ENCODE measurements at places on chromosomes 7 and 10.

GRCh38 chr10:108069096-108069495 lies 904.6 kb upstream of the SORCS1 start:
- DNase-seq = no peak

DNA sequence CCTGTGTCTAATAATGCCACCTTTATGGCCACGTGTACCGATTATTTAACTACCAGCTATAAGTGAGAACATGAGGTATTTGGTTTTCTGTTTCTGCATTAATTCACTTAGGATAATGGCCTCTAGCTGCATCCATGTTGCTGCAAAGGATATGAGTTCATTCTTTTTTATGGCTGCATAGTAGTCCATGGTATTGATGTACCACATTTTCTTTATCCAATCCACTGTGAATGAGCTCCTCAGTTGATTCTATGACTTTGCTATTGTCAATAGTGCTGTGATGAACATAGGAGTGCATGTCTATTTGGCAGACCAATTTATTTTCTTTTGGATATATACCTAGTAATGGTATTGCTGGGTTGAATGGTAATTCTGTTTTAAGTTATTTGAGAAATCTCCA lies 96.4 kb downstream of the SLC25A40 start:
- DNase-seq = no peak

DNA sequence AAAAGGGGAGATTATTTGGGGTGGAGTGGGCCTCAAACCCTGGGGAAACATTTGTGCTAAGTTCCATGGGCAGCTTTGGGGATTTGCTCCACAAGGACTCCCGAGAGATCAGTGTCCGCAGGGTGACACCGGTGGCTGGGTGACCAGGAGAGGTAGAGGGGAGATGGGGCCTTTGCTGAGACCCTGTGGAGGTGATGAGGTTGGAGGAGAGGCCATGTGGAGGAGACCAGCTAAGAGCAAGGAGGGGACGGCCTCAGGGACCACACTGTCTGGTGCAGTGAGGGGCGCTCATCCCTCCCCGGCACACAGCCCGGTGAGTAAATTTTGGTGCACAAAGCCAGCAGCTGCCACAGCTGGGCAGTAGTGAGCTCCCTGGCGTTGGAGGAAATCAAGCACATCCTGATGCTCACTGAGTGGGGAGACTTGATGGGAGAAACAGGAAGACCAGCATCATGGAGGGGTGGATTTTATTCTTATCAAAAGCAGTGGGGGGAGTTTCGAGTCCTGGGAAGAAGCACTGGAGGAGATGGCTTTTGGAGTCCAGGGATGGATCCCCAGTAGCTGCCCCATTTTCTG lies 20.2 kb upstream of the ELFN1 start:
- DNase-seq = no peak

GRCh38 chr7:106979551-106980357 lies 64.8 kb upstream of the PRKAR2B start:
- no peak for DNase-seq

GRCh38 chr10:62724465-62724864 lies 80.1 kb upstream of the ADO start:
- no peak for DNase-seq

- DNase-seq = no peak
Measured at GRCh38 chr7:24737281-24737680, 20.0 kb downstream of the GSDME start.

- no peak for DNase-seq
Measured at GRCh38 chr10:124032971-124033886, 60.2 kb downstream of the CHST15 start.

DNA sequence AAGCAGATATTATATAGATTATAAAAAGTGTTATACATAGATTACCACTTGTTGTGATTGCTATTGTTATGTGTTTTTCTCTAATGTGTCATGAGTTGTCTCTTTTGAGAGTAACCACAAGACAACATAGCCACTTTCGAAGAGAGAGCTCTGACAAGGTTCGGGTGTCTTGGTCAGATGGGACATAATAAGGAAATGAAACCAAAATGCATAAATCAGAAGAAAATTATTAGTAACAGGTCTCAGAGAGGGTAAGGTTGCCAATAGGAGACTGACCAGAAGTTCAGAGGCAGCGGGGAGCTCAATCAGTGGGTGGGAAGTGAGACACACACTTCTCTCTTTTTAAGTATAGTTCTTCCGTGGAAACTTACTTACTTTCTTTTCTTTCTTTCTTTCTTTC lies 639.2 kb upstream of the POT1 start:
- no peak for DNase-seq

DNA sequence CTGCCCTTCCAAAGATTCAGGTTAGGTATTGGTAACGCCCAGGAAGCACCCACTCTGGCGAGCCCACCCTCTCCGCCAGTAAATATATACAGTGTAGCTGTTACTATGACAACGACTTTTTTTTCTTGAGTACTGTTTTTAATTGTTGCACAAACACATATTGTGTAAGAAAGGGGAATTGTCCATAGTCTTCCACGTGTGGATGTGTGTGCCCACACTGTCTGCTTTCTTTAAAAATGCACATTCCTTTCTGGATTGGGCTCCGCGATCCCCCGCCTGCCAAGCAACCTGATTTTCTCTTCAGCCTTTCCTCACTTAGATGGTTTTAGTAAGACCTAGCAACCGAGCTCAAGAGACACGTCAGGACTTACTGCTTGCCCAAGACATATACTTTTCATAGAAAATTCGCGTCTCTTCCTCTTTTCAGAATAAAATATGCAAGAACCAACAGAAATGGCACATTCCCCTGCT lies 247.8 kb downstream of the EBF3 start:
- DNase-seq = no peak

DNA sequence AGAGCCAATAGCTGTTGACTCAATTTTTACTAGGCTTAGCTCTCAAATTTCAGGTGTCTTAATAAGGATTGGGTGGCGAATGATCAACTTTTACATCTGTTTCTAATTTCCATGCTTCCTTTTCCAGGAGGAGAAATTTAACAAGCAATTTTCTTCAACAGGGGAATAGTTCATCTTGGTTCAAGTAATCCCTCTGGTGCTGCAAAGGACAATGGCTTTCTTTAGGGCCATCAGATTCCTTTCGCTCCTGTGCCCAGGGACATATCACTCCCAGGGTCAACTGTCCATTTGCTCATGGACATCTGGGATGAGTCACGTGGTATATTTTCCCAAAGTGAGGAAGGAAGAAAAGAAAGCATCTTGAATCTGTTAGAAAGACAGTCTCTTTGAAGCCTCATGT lies 313.3 kb downstream of the FRMD4A start:
- no peak for DNase-seq

DNA sequence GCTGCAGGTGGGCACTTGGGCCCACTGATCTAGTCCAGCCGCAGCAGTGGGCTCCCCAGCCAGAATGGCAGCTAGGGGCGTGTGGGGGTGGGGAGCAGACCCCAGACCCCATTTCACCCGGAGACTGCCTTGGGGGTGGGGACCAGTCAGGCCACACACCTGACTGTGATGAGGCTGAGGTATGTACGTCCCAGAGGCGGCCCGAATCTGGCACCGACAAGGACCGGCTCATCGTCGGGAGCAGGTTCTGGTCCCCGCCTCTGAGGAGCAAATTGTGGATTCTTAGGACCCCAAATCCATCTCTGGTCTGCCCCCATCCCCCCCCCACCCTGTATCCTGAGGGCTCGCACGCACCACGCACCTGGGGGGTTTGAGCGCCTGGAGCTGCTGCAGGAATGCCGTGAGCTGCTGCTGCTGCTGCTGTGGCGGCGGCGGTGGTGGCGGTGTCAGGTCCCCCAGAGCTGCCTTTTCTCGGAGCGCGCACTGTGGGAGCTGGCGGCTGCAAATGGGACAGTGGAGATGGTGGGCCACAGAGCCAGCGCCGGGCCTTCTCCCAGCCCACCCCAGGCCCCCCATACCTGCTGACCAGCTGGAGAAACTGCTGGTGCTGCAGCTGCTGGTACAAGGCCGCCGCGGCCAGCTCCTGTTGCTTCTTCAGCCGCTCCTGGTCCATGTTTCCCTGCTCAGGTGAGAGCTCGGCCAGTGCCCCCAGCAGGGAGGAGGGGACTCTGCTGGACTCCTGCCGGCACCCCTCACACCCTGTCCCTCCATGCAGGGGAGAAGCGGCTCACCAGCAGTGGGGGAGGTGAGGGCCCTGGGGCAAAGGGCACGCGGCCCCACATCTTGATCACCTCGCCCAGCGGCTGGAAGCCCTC lies 10.2 kb downstream of the GIGYF1 start:
- no peak for DNase-seq

GRCh38 chr10:31359979-31360378 lies 41.0 kb downstream of the ZEB1 start:
- no peak for DNase-seq

DNA sequence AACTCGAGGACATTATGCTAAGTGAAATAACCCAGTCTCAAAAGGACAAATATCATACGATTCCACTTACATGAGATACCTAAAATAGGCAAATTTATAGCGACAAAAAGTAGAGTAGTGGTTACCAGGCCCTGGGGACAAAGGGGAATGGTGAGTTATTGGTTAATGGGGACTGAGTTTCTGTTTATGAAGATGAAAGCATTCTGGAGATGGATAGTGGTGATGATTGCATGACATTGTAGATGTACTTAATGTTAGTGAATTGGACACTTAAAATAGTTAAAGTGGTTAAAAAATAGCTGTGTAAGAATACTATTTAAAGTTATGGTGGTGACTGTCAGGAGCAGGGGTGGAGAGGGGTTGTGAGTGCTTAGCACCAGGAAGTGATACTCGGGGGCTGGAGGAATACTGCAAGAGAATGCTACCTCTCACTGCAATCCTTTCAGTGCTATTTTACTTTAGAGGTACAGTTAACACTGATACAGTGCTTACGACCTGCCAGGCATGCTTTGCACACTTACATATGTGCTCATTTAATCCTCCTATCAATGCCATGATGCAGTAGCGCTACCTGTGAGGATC lies 16.7 kb upstream of the TEX36 start:
- no peak for DNase-seq

DNA sequence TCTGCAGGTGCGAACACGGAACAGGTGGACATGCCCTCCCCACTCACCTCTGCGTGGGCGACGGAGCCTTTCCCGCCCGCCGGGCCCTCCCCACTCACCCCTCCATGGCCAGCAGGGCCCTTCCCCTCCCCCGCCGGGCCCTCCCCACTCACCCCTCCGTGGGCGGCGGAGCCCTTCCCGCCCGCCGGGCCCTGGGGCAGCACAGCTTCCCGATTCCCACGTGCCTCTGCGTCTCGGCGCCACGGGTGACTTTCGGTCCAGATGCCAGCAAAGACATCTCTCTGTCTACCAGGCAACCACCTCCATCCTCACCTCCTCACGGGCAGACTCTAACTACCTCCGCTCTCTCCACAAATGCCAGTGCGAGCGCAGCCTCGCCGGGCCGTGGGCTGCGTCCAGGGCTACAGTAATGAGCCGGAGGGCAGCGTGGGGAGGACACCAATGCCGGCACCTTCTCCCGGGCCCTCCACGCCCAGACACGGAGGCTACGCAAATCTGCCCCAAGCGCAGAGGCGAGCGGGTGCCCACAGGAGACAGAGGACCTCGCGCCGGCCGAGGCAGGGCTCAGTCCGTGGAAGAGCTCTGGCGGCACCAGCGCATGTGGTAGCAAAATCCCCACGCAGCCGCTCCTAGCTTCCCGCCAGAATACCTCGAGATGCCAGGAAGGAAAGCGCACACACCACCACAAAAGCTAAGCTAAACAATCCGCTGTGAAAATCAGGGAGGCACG lies 21.8 kb downstream of the GPER1 start:
- DNase-seq = no peak

- DNase-seq = no peak
Measured at GRCh38 chr7:27933671-27934565, 194.0 kb downstream of the TAX1BP1 start.

DNA sequence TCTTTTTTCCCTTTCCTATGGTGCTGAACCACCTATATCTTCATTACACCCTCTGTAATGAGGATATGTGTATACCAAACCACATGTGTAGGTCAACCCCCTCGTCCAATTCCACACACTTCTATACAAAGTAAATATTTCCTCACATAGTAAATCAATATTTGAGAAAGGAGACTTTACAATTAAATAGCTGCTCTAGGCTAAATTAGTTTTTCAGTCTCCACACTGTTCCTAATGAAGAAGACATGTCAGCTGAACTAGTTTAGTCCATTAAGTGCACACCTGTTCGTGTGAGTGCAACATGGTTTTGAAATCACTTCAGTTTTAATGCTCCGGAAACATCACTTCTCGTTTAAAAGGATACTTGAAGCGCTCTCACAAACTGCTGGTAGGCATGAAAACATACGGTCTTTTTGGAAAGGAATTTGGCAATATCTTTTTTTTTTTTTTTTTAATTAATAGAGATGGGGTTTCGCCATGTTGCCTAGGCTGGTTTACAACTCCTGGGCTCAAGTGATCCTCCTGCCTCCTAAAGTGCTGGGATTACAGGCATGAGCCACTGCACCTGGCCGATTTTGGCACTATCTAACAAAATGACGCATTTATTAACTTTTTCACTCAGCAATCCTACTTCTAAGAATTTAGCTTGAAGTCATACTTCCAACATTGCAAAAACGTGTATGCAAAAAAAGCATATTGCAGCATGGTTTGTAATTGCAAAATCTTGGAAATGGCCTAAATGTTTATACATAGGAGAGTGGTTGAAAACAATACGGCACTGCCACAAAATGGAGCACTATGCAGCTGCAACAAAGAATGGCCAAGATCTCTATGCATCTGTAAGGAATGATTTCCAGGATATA lies 2.1 kb upstream of the XRCC2 start:
- no peak for DNase-seq

DNA sequence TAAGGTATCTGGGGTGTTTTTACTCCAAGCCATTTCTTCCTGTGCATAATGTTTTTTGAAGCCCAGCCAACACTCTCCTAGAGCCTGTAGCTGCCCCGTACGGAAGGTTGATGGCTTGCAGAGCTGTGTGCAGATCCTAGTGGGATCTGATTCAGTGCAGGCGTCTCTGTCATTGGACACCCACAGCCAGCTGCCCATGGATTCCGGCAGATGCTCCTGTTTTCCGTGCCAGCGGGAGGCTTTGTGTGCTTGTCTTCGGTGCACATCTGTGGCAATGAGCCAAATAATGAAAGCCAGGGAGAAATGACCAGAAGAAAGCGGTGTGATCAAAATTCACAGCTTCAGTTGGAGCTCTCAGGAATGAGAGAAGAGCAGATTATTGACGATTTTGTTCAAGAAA lies 426.4 kb downstream of the TYW1 start:
- no peak for DNase-seq

- no peak for DNase-seq
Measured at GRCh38 chr10:114002422-114002821, 41.2 kb upstream of the ADRB1 start.

DNA sequence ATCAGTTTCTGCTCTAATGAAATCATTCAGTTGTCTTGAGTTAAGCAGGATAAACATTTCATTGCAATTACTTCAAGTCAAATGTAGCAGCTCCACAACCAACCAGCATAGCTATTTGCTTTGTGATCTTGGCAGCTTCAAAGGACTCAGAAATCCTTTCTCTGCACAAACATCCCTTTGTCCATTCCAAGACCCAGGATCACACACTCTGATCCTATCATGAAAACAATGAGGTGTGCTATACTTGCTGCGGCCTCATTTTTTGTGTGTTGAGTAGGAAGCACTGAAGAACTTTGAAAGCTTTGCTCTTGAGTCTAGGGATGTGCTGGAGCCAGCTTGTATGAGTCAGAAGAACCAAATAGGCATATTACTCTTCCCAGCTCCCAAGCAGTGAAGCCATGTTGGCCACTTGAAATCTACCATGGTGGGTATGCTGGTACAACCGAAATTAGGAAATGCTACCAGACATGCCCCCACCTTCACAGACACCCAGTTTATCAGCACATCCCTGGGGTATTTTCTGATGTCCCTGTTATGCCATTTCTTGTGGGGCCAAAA lies 199.4 kb upstream of the PRSS58 start:
- no peak for DNase-seq
